ENCODE measurements at places on chromosomes 11 and 22.

DNA sequence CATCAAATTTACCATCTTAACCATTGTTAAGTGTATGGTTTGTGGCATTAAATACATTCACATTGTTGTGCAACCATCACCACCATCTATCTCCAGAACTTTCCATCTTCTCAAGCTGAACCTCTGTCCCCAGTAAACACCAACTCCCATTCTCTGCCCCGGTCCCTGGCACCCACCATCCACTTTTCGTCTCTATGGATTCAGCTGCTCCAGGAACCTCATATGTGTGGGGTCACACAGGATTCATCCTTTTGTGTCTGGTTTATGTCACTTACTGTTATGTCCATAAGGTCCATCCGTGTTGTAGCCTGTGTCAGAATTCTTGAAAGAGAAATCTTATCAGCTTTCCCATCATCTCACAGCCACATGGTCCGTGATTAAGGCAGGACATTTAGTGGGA lies 16.3 kb downstream of the TSPAN32 start:
- DNase-seq = peak; percentile 21

DNA sequence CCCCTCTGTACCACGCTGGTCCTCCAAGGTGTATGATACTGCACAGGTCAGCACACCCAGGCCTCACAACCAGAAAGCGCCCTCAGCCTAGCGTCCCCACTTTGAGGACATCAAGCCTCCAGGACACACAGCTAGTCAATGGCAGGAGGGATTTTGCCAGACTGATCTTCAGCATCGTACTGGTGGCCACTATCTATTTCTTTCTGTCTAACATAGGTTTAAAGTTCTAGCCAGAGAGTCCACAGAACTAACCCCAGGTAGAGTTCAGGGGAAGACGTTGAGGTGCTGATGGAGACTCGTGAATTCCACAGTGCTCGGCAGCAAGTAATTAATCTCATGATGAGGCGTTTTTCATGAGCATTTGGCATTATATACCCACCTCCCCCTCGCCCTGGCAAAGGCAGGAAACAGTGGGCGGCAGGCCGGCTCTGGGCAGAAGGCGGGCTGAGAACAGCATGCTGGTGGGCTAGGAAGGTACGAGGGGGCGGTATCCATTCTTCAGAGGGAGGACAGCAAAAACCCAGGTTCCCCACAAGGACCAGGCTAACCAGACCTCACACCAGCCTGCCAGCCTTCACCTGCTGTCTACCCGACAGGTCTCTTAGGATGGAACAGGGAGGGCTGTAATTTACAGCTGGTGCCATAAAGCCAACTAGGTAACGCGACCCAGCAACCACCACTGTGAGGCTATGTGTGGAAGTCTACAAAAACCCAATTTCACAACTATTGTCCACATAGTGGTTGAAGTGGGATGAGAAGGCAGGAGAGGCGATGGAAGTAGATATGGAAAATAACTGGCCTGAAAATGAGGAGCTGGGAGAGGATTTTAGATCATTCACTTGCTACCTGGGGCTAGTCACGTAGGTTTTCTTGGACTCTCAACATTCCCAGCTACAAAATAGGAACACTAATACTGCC lies 18.5 kb downstream of the MYH9 start:
- DNase-seq = peak; percentile 72

- no peak for DNase-seq
Observed at GRCh38 chr11:97739932-97740800, 1280.6 kb upstream of the CNTN5 start.

DNA sequence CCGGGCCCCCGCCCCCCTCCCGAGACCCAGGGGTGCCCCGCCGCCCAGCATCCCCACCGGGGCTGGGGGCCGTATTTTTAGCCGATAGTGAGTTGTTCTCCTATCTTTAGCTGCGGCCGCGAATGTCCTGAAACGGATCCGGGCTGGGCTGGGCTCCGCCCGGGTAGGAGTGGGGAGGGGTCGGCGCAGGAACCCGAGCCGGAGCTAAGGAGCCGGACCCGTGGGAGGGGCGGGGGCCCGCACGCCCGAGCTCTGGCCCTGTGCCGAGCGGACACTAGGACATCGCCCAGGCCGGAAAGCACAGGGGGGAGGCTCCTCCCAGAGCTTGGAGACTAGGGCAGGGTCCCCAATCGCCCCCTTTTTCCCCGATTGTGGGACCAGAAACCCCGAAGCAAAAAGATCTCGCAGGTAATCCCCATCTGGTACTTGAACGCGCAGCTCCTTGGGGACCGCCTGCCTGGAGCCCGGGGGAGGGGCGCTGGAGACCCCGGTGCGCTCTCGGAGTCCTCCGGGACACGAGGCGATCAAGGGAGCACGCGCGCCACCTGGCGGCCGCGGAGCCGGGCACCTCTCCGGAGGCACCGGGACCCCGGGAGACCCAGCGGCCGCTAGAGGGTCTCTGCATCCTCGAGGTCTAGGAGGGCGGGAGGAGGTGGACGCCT lies 669 bp downstream of the CDC42EP2 start:
- DNase-seq = peak; percentile 93

GRCh38 chr11:104361975-104362374 lies 198.0 kb upstream of the PDGFD start:
- DNase-seq = no peak

DNA sequence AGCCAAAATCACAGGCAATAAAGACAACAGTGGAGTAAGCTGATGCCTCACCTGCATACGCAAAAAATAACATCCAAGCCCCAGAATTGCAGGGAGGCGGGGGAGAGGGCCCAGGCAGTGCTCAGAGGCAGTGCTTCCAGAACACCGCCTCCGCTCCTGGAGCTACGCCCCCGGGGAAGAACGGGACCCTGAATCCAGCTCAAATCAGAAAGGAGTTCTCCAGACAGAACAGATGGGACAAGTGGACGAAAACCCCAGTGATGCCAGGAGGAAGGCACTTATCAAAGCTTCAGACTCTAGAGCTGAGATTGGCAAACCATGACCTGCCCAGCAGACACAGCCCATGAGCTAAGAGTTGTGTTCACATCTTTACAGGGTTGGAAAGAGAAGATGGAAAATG lies 683.9 kb downstream of the TBC1D22A start:
- DNase-seq = peak; percentile 12
